Pulmonary artery endothelial cell (primary cell): ENCODE measurements at places on chromosomes 1 and 21.

GRCh38 chr21:33660406-33660805 lies 18.1 kb downstream of the ITSN1 start:
- no peak for DNase-seq

DNA sequence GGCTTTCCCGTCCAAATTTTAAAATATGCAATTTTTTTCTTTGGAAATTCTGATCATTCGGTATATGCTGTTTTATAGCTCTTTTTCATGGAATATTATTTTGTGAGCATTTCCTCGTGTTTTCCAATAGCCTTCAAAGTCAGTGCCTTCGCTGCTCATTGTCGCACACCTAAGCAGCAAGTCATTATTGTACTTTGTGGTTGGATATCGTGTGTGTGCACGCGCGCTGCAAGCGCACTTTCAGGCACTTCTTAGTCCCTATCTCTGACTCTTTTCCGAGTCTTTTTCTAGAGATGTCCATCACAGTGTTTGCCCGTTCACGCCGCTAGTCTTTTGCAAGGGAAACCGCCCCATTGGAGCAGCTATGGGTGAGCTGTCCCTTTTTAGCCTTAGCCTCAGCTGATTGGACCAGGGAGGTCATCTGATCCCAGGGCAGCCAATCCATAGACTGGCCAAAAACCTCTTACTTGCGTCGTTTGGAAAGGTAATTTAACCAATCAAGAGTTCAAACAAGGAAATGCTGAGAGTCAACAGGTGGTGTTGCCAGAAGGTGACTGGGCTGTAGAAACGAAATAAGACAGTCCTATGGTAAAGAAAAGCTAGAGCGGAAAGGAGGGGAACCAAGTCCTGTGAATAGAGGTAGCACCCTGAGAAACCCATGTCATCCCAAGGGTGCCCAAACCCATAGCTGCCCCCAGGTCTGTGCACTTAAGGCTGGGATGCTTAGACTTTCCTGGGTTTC lies 710 bp upstream of the HYI start:
- DNase-seq = peak; percentile 59

GRCh38 chr1:170686291-170686690 lies 22.4 kb downstream of the PRRX1 start:
- no peak for DNase-seq

DNA sequence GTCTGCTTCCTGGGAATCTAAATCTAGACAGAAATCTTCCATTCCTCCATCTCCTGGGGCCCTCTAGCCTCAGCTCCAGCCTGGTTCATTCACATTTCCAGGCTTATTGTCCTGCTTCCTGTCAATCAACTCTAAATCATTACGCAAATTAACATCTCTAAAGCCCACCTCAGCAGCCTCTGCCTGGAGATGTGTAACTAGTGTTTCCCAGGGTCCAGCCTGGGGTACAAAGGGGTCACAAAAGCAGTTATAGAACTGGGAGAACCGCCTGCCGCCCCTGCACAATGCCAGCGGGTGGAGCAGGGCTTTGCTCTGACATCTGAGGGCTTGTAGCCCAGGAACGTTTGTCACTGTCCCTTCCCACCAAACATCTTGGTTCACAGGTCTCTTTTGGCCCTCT lies 373.5 kb downstream of the RRAGC start:
- no peak for DNase-seq

- DNase-seq = no peak
These were observed 81.2 kb upstream of the WNT4 start for GRCh38 chr1:22224091-22224490.

DNA sequence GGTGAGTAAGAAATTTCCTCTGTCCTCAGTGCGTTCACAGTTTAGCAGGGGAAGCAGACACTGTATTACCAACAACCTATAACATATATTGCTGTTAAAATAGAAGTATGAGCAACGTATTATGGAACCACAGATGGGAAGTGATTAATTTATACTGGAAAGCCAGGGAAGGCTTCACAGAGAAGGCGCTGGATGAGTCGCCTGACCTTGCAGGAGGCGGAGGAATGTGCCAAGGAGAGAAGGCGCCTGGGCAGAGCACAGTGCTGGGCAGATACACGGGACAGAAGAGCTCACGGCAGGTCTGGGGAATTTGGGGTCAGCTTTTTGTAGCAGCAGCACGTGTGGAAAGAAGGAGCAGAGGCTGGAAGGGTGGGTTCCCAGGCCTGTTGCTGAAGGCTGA lies 116.3 kb downstream of the DHRS3 start:
- DNase-seq = no peak

DNA sequence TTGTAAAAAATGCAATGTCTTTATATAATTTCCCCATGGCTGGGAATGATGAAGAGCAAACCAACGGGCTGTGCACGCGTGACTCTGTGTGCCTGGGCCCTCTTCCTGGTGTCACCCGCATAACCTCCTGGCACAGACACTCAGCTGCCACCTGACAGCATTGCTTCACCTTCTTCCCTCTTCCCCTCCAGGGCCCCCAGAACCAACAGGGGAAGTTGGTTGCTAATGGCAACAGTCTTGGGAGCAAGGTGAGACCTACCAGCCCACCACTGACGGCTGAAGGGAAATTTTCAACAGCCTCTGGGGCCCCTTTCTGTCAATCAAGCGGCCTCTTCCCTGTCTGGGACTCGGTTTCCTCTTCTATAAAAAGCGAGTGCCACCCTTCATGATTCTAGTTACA lies 33.2 kb downstream of the SSBP3 start:
- no peak for DNase-seq

DNA sequence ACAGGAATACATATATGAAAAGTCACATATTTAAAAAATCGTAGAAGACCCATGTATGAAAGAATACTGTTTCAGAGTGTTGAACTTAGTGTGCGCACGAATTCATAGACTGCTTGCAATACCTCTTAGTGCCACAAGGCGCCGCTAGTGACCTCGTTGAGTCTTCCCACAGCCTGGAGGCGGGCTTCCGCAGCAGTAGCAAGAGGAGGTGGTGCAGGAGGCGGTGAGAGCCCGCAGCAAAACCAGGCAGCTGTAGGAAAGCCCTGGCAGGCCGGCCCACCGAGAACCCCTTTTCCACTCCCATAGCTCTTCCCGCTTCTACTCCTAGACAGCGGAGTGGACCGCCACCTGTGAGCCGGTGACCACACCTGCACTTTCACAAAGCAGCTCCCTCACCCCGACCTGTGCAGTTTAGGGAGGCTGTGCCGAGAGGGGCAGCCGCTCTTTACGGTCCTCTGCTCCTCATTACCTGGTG lies 23.5 kb downstream of the MTARC1 start:
- peak; percentile 56 for DNase-seq

- no peak for DNase-seq
These were observed 6.3 kb downstream of the RCC1 start for GRCh38 chr1:28512058-28512611.

- no peak for DNase-seq
These were observed 741 bp downstream of the DUSP10 start for GRCh38 chr1:221740993-221741702.

DNA sequence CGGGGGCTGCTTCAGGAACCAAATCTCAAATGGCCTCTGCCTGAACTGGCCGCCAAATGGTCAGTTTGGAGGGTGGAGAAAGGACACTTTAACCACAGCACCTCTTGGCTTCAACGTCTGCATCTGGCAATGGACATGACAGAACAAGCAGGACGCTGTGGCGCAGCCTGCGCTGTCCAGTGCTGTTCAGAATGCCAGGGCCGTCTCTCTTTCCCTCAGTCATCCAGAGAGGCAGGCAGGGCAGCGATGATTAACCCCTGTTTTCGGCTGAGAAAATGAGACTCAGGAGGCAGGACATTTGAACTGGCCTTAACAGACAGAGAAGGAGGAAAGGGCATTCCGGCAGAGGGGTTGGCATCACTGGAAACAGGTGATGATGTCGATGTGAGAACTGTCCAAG lies 48.6 kb downstream of the GLIS1 start:
- DNase-seq = no peak

- DNase-seq = no peak
These were observed 60.3 kb upstream of the RCOR3 start for GRCh38 chr1:211198880-211199279.
